ENCODE measurements at places on chromosomes 13 and 19.

- no peak for DNase-seq
Measured at GRCh38 chr19:15452111-15453047, 2.6 kb upstream of the WIZ start.

DNA sequence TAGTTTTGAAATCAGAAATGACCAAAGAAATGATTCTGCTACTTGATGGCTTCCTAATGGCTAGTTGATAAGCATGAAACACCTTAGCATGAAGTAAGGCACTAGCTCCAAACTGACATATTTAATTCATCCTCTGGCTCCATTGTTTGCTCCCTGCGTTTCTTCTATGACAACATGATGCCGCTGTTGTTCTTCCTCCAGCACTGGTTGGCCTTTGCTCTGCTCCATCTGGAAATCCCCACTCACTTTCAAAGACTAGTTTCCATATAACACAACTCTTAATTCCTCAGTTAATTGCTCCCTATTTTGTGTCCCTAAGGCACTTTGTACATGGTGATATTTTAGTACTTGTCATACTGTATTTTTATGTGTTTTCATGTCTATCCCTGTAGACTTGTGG lies 151.6 kb downstream of the GPC6 start:
- no peak for DNase-seq

- no peak for DNase-seq
Measured at GRCh38 chr13:36158611-36159010, 27.4 kb upstream of the DCLK1 start.

DNA sequence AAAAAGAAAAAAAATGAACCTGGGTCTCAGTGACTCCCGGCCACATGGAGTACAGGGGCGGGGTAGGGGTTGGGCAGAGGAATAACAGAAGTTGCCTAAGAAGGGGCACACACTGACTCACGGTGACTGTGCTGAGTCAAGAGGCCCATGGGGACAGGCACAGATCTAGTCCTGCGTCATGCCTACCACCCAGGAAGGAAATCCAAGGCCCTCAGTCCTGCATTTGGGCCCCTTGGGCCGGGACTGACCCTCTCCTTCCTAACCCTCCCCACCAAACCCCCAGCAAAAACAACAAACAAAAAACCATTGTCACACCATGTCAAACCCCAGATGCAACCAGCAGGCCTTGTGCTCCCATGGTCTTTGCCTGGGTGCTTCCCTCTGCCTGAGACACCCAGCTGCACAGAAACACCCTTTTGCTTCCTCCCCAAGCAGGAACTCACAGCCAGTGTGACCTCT lies 9.6 kb upstream of the NOTCH3 start:
- DNase-seq, result no peak

GRCh38 chr13:50991579-50992521 lies 82.3 kb downstream of the RNASEH2B start:
- DNase-seq, result no peak

GRCh38 chr13:110250258-110250891 lies 56.6 kb downstream of the COL4A1 start:
- DNase-seq, result no peak

- no peak for DNase-seq
Measured at GRCh38 chr19:48190288-48190884, 19.9 kb downstream of the ZSWIM9 start.

DNA sequence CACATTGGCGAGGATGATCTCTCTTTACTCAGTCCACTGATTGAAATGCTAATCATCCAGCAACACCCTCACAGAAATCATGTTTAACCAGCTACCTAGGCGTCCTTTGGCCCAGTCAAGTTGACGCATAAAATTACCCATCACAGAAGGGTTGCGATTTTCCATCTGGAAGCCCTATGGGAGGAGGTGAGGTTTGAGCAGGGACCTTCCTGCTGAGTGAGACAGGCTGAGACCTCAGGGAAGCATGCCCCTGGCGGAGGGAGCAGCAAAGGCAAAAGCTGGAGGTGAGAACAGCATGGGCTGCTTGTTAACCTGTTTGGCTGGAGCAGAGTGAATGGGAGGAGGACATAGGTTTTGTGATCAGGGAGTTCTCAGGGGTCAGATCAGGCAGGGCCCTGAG lies 7.3 kb downstream of the TTC9B start:
- no peak for DNase-seq

GRCh38 chr13:59495936-59496512 lies 667.7 kb downstream of the DIAPH3 start:
- DNase-seq, result no peak

GRCh38 chr19:45955905-45956608 lies 17.6 kb downstream of the NOVA2 start:
- DNase-seq, result peak; percentile 24

DNA sequence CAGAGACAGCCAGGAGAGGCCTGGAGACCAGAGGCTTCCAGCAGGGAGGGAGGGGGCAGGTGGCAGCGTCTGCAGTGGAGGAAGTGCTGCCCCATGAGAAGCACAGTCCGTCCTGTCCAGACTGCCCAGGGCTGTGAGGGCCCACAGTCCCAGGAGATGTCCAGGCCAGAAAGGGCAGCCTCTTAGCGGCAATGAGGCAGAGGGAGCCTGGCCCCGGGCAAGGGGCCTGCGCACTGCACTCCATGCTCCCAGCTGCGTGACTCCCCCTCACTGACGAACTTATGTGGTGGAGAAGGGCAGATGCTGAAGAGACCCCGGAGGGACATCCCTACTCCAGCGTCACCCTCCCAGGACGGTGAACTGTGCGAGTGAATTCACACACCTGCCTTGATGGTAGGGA lies 115.3 kb downstream of the SOX1 start:
- no peak for DNase-seq

DNA sequence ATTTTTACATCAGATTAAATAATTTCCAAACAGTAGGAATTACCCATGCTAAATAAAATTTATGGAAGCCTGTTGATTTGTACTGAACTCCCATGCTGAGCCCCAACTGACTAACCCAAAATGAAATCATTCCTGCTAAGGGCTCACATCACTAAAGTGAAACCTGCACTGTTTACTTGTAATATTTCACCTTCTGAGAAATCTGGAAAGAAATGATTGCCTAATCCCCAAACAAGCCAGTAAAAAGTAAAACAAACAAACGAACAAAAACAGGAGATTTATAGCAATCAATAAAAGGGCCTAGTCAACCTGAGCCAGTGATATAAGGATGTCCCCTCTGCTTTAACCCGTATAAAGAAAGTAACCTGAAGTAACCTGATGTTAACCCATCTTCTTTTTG lies 1599.8 kb downstream of the OLFM4 start:
- no peak for DNase-seq

GRCh38 chr19:1081301-1082164 lies 13.6 kb downstream of the POLR2E start:
- DNase-seq, result no peak

- DNase-seq, result no peak
Measured at GRCh38 chr13:70534466-70534865, 426.2 kb upstream of the KLHL1 start.

DNA sequence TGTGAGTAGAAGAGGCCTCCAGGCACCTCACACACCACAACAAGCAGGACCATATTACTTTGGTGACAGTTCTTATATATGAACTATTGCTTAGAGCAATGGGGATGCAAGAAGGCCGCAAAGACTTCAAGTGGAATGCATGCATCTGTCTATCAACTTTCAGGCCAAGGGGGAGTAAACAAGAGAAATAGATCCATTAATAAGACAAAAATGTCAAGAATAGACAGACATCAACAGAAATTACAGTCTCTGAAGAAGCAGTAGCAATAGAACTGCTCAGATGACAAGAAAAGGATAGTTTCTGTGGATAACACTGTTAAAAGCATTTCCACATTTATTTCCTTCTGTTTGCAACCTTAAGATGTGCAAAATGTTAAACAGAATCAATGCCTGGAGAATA lies 1057.7 kb downstream of the UQCRFS1 start:
- DNase-seq, result no peak

GRCh38 chr13:43520351-43520750 lies 266.4 kb downstream of the ENOX1 start:
- DNase-seq, result no peak

DNA sequence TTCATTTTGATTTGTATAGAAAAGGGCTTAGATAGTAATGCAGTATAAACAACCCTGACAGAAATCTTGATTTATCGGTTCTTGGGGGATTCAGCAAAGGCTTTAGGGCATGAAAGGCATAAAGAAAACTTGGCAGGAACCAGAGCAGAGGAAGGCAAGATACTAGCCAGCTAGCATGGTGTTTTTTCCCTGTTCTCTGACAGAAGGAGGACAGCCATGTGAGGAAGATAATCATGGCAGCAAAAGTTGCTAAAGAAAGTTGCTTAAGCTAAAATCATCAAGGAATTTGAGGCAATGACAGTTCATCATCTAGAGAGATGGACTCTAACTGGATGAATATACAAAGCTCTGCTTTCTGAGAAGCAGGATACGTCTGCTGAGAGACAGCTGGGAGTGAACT lies 294.1 kb downstream of the KCNRG start:
- DNase-seq, result no peak

GRCh38 chr13:99528547-99528946 lies 27.3 kb downstream of the TM9SF2 start:
- DNase-seq, result no peak

DNA sequence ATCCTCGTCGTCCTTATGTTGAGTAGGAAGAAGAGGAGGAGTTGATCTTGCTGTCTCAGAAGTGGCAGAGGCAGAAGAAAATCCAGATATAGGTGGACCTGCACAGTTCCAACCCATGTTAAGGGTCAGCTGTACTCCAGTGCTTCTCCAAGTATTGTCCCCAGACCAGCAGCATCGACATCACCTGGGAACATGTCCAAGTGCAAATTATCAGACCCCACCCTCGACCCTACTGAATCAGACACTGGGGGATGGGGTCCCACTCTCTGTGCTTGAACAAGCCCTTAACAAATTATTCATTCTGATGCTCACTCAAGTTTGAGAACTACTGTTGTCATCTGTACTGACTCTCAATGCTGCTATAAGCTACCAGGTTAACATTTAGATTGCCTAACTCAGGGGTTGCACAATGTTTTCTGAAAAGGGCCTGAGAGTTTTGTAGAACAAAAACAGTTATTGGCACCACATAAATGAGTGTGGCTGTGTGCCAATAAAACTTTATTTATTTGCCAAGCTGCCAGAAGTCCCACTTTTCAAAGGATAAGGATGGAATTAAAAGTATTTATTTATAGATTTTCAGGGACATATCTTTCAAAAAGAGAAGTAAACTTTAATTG lies 226.7 kb upstream of the IPO5 start:
- no peak for DNase-seq

GRCh38 chr13:25153736-25154135 lies 18.4 kb downstream of the AMER2 start:
- DNase-seq, result no peak

DNA sequence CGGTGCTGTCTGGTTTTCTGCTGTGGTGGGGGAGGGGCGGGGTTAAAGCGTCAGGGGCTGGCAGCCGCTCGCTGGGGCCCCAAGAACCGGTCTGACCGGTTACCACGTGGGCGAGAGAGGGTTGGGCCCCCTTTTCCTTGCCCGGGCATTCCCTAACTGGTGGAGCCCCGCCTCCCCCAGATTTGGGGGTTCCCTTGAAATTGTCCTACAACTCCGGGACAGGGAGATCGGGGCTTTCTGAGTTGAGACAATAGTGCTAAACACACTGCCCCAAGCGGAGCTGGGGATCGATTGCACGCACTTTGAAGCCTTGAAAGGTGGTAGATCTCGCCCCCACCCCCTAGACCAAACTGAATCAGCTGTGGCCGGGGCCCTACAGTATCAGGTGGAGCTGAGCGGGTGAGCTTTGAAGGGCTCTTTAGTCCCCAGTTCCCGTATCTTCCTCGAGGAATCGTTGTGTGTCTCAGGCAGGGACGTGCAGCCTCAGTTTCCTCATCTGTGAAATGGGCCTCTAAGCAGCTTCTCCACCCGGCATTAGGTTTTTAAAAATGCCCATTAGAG lies 4.8 kb downstream of the IER2 start:
- DNase-seq, result peak; percentile 68

DNA sequence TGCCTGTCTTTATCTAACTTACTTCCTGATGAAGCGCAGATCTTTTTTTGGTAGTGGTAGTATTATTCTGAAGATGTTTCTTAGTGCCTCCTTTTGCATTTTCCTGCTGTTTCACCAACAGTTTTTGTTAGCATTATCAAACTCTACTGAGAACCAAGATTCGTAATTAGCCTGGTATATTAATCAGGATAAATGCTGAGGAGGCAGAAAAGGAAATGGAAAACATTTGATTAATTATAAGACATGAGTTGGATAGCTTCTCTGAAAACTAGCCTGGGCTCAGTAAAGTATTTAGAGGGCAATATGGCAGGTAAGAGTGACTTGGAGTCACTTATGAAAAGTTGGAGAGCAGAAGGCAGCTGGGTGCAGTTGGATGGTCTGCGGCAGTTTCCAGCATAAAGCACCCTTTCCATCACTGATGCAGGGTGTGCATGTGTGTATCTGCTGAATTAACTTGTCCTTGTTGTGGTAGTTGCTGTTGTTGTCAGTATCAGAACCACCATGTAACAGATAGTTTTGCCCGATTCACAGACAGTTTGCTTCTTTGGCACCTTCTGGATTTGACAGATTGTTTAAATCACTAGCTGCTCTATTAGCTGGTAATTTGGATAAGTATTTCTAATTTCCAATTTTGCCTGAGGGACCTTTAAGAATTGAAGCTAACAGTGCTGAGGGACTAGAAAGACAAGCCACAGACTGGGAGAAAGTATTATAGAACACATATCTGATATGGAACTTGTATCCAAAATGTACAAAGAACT lies 6.9 kb upstream of the TNFRSF19 start:
- DNase-seq, result no peak

DNA sequence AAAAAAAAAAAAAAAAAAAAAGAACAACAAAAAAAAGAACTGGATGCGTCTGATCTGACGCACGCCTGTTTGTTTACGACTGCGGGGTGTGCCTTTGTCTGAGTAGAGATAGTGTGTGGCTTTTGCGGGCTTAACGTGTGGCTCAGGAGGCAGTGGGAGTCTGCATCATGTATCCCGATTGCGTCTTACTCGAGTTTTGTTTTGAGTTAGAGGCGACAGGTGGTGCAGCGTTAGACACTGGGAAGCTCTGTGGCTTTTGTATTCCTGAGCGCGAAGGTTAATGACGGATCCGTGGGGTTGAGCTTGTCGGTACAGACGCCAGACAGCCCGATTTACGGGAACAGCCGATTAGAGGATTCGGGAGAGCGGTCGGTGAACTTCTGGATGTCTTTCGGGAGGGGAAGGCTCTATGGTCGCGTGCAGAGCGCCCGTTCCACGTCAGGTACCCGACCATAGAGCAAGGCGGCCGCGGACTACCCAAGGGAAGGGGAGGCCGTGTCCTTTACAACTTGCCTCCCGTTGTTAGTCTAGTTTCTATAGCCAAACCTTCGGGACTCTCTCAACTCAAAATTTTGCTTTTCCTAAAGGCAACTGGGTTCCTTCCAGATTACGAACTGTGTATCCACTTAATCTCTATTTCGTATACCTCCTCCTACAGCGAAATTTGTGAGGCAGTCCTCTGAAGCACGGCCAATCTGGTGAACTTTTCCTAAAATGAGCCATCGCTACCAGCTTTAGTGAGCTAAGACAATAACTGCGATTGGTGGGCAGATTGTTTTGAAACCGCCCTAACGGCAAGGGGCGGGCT lies 926 bp upstream of the HNRNPUL1 start:
- DNase-seq, result peak; percentile 60

Measured in NK-92 treated with Interleukin-12 subunit alpha and Interleukin-12 subunit beta, amount 100 ng/mL, for 24 hours (cell line).